ENCODE measurements at places on chromosomes 7 and 10. TPM values are rescaled to one million over a fixed set of nuclear protein-coding genes. Genes with fewer than 3 reads are reported as not detected.

DNA sequence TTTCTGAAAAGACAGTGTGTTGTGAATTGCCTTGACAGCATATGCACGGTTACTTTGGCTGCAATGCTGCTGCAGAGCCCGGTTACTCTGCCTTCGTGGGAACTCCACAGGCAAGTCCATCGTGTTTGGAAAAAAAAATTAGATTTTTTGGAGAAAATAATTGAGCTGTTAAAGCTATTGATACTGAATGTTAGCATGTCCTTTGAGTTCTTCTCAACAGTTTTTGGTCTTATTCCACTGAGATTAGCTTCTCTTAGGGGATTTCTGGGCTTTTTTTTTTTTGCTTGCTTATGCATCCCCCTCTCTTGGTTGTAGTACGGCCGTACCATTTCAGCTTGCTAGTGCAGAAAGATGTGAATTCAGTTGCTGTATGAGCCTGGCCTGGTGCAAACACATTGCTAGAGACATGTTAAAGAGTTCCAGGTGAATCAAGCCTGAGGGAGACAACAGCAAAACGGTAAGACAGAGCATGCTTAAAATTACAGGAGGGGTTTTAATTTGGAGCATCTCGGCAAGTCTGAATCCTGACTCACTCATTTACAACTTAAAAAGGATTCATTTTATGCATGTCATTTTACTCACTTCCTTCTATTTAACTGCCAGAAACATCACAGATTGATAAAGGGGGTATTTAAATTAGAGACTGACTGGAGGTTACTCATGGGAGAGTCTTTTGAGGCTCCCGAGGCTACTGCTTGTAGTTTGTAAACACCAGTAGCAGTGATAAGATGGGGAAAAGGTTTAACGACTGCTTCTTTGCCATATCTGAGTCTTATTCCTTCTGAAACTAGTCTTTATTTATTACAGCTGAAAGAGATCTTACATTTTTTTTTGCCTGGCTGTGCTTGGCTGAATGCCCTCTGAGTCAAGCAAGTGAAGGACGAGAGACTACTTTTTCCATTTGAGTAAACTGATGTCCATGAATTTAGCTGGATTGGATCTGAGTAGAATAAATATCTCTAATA lies 113.7 kb downstream of the CDK14 start:
- DNase-seq: no peak

DNA sequence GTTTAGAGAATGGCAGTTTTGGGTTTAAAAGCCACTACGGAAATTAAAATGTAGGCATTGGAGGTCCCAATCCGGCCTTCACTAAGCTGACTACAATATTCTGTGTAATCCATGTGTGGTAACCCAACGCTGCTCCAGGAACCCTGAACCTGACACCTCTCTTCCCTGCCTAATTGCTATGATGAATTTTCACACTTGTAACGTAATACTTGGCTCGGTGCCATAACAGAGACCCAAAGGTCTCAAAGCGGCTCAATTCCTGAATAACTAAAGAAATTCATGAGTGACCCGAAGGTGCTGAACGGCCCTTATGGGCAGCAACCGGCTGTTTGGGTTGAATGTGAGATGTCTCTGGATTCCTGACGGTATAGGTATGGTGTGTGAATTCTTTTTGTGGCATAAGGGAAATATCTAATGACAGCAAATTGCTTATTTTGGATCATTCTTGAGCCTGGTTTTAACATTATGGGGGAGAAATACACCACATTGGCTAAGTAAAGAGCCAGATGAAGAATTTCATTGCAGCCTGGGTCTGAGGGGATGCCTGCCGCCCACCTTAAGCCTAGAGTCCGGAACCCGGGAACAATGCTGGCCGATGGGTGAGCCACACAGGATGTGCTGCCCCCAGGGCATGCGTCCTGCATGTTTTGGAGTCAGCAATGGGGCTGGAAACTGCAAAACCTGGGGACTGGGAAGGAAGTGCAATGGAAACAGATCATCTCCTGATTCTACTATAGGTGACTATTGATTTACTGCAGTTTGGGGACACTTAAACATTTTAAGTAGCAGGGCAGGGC lies 69.7 kb upstream of the FZD8 start:
- DNase-seq: no peak

DNA sequence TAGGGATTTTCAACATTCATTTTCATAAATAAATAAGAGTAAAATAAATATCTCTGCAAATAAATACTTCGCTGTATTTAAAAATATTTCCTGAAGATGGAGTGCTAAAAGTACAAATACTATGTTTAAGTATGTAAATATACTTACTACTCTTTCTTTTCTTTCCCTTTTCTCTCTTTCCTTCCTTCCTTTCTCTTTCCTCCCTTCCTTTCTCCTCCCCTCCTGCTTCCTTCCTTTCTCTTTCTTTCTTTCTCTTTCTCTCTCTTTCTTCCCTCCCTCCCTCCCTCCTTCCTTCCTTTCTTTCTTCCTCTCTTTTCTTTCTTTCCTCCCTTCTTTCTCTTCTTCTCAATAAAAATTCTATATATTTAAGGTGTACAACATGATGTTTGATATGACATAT lies 496.1 kb downstream of the CCSER2 start:
- DNase-seq: no peak

GRCh38 chr7:1708596-1709251 lies 38.6 kb downstream of the ELFN1 start:
- DNase-seq: no peak

The CYP3A4 gene
- 0.42 TPM for polyA plus RNA-seq

The TAS2R41 gene
- not detected for polyA plus RNA-seq

The GFRA1 gene
- polyA plus RNA-seq: 29.8 TPM
